ENCODE measurements at places on chromosomes 1 and 21. TPM values are rescaled to one million over a fixed set of nuclear protein-coding genes. Genes with fewer than 3 reads are reported as not detected.

Gene PRR9
- not detected for total RNA-seq

DNA sequence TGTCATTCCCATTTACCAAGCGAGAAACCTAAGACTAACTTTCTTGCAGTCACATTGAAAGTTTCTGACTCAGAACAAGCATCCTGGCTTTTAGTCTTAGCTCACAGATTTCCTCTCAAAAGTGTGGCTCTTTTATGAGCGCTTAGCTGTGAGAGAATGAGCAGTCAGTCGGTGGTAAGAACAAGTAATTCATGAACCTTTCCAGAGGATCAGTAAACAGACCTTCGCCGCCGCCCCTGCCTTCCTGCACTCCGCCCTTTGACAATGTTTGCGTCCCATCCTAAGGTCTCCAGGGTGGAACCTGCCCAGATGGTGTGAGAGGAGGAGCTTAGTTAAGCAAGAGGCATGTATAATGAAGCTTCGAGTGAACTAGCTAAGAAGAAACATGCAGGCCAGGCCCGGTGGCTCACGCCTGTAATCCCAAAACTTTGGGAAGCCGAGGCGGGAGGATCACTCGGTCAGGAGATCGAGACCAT is 142.4 kb downstream of the GLUL start:
- H3K4me3 ChIP-seq, result no peak overlapping the region
- H3K27me3 ChIP-seq, result peaks cover 2% of the 10 kb centered on the region
- H3K36me3 ChIP-seq, result no peaks in the 10 kb centered on the region
- no peak overlapping the region for H3K27ac ChIP-seq
- peaks cover 7% of the 10 kb centered on the region for H3K4me1 ChIP-seq

GRCh38 chr21:29245104-29245643 is 53.5 kb upstream of the BACH1 start:
- no peak overlapping the region for H3K27ac ChIP-seq
- no peak for DNase-seq
- peaks cover 8% of the 10 kb centered on the region for H3K27me3 ChIP-seq
- peaks cover 4% of the 10 kb centered on the region for H3K4me1 ChIP-seq

DNA sequence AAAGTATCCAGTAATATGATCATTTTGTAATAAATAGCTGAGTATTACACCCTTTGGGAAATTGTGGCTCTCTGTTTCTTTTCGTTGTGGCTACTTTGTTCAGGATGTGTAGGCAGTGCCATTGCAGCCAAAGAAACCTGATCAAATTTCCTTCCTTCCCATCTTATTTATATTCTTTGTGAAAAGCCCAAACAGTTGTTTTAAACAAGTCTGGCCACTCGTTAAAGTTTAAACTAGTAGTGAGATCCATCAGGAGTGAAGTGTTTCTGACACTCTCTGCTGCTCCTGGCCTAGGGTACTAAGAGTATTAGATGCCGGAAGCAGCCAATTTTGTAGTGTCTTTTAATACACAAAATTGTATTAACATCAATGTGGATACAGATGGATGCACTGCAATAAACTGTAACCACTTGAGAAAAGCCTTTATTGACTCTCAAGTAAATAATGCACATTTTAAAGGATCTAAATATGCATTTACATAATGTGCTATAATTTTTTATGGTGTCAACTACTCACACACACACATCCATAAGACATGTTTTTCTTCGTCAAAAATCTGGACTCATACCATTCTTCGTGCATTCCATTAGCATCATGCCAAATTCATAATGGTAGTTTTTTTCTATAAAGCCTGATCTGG is 317.9 kb downstream of the NFIA start:
- no peaks in the 10 kb centered on the region for H3K36me3 ChIP-seq
- H3K27me3 ChIP-seq, result peaks cover 7% of the 10 kb centered on the region
- no peak for DNase-seq
- no peak overlapping the region for H3K27ac ChIP-seq
- H3K4me3 ChIP-seq, result no peak overlapping the region

All from activated CD8-positive, alpha-beta T cell treated with anti-CD3 and anti-CD28 coated beads, Interleukin-2, amount 10 ng/mL, durations not matched to agents 7 days and 5 days (primary cell).